ENCODE measurements at places on chromosomes 13 and 19. TPM values are rescaled to one million over a fixed set of nuclear protein-coding genes. Genes with fewer than 3 reads are reported as not detected.

DNA sequence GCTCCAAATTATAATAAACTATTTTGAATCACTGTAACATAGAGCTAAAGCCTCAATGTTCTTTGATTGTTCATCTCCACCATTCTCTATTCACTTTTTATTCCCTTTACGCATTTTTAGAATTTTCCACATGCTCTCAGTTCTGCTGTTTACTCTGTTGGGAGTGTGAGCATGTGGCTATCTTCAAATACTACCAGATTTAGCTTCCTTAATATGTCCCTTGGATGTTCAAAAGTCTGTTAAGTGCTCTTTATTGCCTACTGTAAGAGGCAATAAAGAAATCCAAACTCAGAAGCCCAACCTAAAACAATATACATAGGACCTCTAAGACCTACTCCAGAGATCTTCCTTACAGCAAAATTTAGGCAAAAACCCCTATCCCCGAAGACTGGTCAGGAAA lies 34.5 kb downstream of the MTMR6 start:
- no peak for ATAC-seq

DNA sequence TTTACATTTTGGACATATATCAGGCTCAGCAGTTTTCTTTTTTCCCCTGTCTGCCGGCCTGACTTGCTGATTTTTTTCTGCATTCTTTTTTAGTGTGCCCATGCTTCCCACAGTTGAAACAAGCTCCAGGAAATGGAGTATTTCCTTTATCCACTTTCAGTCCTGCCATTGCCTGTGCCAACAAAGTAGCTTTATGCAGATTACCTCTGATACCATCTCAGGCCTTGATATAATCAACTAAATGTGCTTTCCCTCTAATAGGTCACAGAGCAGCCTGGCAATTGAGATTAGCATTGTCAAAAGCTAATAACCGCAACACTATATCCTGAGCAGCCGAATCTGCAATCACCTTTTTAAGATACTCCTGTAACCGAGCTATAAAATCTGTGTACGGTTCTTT lies 9.2 kb downstream of the MRPS12 start:
- ATAC-seq = no peak

- ATAC-seq = no peak
These were observed 349.0 kb downstream of the EFNB2 start for GRCh38 chr13:106186366-106187030.

DNA sequence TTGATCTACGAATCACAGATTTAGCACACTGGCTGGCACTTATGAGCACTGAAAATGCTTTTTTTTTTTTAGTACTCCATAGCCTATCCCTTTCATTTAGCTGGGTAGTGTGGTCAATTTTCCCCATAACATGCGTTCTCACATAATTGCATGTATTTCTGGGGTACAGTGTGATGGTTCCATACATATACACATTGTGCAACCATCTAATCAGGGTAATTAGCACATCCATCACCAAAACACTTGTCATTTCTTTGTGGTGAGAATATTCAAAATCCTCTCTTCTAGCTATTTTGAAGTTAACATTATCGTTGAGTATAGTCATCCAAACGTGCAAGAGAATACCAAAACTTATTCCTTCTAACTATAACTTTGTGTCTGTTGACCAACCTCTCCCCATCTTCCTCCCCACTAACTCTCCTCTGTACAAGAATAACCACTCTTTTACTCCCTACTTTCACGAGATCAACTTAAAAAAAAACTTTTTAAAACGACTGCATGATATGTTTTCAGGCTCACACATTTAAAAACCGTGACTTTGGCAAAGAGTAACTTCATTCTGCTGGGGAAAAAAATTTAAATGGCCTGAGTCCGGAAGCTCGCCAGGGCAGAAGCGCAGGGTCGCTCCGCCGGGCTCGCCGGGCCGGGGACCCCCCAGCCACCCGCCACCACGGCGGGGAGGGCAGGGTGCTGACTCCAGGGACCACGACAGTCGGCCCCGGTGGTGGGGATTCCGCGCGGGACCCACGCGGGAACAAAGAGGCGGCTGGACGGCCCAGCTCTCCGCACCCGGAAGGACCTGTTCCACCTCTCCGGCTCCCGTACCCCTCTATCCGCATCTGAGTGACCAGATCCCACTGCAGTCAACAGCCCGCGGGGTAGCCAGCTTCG lies 868 bp upstream of the UBAC2 start:
- no peak for ATAC-seq

DNA sequence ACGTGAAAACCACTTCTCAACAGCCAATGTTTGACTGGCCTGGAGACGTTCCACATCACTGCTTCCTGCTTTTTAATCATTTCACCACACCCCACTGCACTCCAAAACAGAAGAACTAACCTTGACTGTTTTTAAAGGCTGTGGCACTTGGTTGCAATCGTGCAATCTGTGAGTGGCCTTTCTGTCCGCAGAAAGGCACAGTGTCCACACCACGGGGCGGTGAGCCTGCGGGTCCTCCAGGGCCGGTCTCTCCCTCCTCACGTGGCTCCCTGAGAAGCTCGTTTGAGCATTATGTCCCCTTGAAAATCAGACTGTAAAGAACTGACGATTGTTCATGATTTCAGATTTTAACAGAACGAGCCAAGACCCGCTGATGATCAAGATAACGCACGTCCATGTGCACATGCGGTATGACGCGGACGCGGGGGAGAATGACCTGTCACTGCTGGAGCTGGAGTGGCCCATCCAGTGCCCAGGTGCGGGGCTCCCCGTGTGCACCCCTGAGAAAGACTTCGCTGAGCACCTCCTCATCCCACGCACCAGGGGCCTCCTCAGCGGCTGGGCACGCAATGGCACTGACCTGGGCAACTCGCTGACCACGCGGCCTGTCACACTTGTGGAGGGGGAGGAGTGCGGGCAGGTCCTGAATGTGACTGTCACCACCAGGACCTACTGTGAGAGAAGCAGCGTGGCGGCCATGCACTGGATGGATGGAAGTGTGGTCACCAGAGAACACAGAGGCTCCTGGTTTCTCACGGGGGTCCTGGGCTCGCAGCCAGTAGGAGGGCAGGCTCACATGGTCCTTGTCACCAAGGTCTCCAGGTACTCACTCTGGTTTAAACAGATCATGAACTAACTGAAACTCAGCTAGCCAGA lies 13.0 kb downstream of the PROZ start:
- no peak for ATAC-seq

- ATAC-seq = no peak
These were observed 9.6 kb downstream of the GIPR start for GRCh38 chr19:45677351-45678230.

Gene SBSN
- not detected for total RNA-seq

Gene MUC16
- total RNA-seq = 2.7 TPM

Gene TINCR
- total RNA-seq = 0.35 TPM
